Suppressor macrophage (primary cell): ENCODE measurements at places on chromosomes 12 and 14.
A peak's percentile ranks its signal among the peaks of the same experiment; 100 is the strongest.

DNA sequence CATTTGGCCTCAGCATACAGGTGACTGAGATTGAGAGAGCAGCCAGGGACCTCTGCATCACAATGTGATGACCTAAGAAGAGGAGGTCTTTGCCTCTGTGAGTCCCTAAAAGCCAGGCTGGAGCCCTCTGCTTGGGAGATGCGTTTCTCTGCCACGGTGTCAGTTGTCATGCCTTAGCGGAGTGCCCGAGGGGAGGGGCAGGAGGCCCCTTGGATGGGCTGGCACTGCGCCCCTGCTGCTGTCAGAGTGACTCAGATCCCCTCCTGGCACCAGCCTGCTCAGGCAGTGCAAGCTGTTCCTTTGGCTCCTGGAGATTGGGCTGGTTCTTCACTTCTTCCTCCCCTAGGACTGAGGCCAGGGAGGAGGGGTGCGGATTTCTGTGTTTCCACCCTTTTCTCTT is 64.9 kb upstream of the KCNA5 start:
- no peak for DNase-seq

DNA sequence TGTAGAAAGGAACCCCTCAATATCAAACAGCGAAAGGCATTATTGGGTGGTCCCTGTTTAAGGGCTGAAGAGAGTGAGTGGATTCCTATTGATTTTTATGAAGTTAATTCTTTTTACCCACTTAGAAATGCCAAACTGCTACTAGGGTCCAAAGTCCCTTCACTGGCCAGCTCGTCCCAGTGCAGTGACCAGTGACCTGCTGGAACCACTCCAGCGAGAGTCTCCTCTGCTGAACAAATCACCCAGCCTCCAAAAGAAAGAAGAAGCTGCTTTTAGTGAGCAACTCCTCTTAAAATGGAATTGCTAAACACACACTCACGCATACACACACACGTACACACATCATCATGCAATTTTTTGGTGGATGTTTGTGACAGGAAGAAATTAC is 198.2 kb upstream of the PLEKHG7 start:
- DNase-seq: peak; percentile 77

GRCh38 chr12:15662983-15663659 is 126.1 kb downstream of the EPS8 start:
- no peak for DNase-seq

- DNase-seq: no peak
Measured at GRCh38 chr12:4975574-4975973, 65.9 kb downstream of the KCNA1 start.

DNA sequence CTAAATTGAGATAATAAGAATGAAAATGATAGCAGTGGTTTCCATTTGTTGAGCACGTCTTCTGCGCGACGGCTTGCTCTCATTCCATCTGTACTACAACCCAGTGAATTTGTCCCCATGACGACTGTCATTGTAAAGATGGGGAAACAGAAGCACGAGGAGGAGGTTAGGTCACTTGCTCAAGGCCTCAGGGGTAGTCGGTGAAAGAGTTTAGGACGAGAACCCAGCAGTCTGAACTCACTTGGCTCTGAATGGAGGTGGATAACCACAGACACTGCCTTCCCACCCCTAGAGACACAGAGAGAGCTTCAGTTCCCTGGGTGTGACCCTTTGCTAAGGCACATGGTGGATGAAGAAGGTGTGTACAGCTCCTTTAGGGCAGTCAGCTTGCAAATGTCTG is 30.9 kb upstream of the PLEKHG3 start:
- peak; percentile 48 for DNase-seq

DNA sequence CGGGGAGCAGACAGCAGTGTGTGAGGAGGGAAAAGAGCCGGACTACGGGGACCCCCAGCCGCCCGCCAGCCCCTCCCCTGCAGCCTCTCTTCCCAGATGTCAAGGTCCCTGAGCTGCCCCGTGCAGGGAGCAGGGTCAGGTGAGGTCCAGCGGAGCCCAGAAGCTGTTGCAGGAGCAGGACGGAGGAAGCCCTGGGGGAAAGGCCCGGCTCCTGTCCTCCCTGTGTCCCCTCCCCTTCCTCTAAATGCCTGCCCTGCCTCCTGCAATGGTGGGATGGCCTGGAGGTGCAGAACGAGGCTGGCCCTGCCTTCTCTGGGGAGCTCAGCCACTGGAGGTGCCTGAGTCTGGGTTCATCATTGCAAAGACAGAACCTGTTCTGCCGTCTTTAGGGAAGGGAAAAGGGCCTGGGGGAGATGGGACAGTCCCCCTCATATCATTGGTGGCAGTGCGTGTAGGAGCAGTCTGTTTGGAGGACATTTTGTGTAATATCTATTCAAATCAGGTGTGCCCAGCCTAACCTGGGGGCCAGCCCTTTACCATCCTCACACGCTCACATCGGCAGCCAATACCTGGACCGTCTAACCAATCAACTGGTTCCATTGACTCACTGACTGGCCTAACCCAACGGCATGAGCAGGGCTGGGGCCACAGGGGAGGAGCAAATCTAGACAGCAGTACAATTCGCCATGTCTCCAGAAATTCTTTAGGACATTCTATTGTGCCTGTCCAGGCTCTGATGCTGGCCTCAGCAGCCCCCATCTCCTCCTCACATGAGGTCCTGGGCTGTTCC is 364.1 kb upstream of the SFSWAP start:
- no peak for DNase-seq

DNA sequence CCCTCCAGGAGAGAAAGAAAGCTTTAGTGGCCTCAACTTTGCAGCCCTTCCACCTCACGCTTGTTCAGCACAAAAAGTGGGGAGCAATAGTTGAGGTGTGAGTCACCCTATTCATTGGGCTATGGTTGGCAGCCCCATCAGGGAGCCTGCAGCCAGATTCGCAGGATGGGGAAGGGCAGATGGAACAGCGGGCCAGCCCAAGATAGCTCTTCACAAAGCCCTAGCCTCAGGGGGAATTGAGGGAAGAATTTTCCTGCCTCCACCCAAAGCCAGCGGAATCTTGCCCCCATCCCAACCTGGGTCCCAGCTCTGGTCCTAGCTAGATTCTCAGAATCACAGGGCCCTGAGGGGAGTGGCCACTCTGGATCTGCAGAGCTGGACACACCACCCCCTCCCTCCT is 3.6 kb upstream of the KRT5 start:
- no peak for DNase-seq

- DNase-seq: peak; percentile 71
Measured at GRCh38 chr12:50132505-50133135, 20.6 kb downstream of the COX14 start.

GRCh38 chr12:43579206-43579605 is 27.2 kb upstream of the ADAMTS20 start:
- DNase-seq: no peak

DNA sequence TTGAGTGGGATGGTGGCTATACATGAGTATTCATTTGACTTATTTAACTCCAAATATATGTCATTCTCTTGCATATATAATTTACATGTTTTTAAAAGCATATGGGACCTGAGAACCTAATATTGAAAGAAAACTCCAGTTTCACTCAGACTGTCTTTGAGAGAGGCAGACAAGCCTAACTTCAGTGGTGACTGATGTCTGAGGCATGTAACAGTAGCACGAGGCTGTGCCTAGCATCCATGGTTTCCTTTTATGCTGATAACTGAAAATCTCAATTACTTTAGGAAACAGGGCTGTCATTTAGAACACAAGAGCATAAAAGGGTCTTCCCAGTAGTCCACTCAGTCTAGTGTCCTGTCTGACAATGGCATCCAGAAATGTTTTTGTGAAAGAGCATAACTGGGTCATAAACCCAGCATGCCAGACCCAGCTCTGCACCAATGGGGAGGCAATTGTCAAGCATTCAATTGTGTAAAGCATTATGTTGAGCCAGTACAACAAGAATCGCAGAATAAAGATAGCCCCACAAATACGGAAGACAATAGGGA is 24.3 kb downstream of the MAPK1IP1L start:
- DNase-seq: no peak

DNA sequence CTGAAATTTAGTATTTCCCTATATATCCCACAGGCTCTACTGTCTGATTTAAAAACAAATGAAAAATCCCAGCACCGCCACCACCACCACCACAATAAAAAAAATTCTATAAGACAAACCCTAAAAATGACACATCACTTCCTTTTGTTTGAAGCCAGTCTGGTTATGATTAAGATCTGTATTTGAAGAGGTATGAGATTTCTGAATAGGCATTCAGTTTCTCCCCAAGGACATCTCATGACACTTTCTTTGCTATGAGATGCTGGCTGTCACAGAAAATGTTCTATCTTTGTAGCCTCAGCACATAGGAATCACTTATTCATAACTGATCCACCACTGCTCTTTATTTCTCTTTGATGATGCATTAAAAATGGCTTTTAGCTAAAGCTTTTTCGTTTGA is 1071.0 kb downstream of the SLC6A15 start:
- DNase-seq: no peak

- peak; percentile 66 for DNase-seq
Measured at GRCh38 chr12:56941299-56942017, 7.2 kb upstream of the SDR9C7 start.

DNA sequence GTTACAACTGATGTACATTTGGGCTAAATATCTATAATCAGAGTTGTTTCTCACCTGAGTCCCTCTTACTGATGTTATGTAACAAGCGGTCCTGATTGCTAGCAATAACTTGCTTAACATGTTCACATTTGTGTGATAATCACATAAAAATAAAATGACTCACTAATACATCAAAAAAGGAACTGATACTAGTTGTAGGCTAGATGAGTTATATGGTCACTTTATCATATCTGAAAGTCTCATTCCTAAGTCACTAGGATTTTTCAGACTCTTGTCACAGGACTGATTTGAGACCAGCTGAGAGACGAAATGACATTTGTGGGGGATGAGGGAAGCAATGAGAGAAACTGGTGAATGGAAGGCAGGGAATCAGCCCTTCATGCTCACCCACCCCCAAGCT is 34.3 kb downstream of the NKX2-1 start:
- no peak for DNase-seq

- DNase-seq: no peak
Measured at GRCh38 chr12:31728289-31728916, 418 bp downstream of the AMN1 start.

GRCh38 chr14:77508249-77508648 is 9.6 kb upstream of the ISM2 start:
- DNase-seq: no peak

DNA sequence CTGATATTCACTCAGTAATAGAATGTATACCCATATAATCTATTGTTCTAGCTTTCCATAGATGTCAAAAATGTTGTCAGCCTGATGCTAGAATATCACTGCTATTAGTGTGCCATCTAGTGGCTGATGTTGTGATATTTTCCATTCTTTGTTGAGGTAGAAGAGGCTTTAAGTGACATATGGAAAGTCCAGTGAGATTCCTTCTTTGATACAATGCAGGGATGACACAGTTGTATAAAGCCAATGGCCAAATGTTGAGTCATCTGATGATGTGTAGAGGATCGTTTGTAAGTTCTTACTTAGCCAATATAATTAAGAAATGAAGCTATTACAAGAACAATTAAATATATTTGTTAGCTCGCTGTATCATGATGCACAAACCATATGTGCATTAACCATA is 58.1 kb upstream of the PCED1B start:
- peak; percentile 79 for DNase-seq

- no peak for DNase-seq
Measured at GRCh38 chr12:110561471-110562201, 21.5 kb downstream of the PPTC7 start.

- DNase-seq: no peak
Measured at GRCh38 chr12:42611571-42612230, 22.2 kb upstream of the PRICKLE1 start.

DNA sequence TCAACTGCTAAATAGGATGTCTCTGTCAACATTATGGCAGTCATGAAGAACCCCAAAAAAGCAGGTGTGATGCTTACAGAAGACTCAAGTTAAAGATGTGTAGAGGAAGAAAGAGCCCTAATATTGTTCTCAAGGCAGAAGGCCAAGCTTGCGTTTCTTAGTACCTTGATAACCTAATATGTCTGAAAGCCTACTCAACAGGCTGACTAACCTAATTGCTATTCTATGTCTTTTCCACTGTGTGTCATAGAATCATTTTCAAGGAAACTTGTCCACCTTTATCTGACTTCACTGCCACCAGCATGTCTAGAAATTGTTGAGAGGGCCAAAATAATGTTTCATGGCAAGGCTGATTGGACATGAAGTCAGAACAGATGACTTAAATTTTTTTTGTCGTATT is 373.2 kb downstream of the BTG1 start:
- DNase-seq: no peak

GRCh38 chr12:131497966-131498365 is 212.9 kb upstream of the SFSWAP start:
- DNase-seq: no peak

- DNase-seq: no peak
Measured at GRCh38 chr12:96063046-96063445, 27.7 kb upstream of the LTA4H start.

DNA sequence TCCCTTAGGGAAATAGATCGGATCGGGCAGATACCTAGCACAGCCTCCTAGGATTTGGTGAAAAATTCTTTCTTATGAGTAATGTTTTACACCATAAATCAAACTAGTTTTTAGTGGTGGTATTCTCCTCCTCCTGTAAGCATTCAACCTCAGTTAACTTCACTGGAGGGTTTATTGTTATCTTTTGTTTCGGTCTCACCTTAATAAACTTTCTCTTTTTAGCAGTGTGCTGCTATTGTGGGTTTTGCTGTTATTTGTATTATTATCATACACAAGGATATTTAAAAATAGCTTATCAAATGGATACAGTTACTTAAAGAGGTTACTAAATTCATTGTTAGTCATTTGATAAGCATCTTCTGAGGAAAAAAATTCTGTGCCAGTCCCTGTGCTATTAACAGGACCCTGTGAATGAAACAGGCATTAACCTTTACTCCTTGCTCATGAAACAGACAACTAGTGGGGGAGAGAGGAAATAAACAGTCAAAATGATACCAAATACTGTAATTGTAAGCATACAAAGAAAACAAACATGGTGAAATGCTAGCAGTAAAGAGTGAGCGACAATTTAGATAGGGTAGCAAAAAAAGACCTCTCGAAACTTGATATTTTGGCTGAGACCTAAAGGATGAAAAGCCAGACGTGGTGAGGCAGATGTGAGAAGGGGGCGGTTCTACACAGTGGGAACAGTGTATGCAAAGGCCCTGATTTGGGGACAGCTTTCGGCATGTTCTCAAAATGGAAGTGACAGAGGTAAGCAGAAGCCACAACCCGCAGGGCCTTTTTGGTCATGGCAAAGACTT is 178.7 kb upstream of the SOX5 start:
- no peak for DNase-seq

DNA sequence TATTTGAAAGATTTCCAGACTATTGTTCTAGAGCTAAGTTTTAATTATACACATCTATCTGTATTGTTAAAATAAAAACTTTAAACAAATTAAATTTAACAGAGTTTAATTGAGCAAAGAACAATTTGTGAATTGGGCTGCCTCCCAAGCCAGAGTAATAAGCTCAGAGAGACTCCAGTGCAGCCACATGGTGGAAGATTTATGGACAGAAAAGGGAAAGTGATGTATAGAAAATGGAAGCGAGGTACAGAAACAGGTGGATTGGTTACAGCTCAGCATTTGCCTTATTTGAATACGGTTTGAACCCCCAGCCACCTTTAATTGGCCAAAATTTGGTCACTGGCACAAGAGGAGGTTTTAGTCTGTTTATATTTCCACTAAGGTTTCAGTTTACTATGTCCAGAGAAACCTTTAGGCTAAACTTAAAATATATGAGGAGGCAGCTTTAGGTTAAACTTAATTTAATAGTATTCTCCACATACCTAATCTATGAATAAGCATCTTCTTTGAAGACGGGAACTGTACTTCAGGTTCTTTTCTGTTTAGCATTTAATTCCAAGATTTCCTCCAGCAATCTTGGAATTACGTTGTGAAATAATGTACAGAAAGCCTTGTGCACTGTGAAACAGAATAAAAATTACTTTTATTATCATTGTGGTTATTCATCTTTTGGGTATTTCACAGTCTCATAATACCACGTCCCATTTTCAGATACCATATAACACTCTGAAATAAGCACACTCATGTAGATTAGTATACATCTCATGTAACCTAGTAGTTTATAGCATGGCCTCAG is 19.4 kb downstream of the SRGAP1 start:
- no peak for DNase-seq
